ENCODE measurements at places on chromosomes 16 and 17. TPM values are rescaled to one million over a fixed set of nuclear protein-coding genes. Genes with fewer than 3 reads are reported as not detected.
A peak's percentile ranks its signal among the peaks of the same experiment; 100 is the strongest.

DNA sequence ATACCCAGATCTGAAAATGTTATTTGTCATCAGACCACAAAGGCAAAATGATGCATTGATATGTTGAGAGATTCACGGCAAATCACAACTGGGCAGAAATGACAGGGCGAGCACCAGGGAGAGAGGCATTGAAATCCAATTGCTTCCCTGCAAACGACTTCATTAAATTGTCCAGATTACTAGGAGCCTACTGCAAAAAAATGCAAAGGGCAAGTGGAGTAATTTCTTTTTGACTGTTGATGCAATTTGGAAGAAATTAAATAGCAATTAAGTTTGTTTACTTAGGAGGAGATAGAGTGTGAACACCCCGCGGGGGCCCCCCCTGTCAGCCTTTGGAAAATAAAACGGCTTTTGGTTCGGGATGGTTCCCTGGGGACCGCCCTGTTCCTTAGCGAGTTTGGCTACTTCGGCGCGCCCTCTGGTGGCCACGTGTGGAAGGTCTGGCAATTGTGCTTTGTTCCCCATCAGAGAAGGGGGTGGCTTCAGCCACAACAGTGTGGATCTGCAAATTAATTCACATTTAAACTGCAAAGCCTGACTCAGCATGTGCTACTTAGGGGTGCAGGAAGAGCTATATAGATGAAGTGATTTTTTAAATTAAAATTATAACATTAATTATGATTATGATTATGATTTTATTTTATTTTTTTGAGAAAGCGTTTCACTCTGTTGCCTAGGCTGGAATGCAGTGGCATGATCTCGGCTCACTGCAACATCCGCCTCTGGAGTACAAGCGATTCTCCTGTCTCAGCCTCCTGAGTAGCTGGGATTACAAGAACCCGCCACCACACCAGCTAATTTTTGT, 14.5 kb upstream of the TMC7 start:
- peak; percentile 89 for DNase-seq

- DNase-seq: no peak
These were observed 125.3 kb downstream of the RBFOX3 start for GRCh38 chr17:79485419-79485985.

DNA sequence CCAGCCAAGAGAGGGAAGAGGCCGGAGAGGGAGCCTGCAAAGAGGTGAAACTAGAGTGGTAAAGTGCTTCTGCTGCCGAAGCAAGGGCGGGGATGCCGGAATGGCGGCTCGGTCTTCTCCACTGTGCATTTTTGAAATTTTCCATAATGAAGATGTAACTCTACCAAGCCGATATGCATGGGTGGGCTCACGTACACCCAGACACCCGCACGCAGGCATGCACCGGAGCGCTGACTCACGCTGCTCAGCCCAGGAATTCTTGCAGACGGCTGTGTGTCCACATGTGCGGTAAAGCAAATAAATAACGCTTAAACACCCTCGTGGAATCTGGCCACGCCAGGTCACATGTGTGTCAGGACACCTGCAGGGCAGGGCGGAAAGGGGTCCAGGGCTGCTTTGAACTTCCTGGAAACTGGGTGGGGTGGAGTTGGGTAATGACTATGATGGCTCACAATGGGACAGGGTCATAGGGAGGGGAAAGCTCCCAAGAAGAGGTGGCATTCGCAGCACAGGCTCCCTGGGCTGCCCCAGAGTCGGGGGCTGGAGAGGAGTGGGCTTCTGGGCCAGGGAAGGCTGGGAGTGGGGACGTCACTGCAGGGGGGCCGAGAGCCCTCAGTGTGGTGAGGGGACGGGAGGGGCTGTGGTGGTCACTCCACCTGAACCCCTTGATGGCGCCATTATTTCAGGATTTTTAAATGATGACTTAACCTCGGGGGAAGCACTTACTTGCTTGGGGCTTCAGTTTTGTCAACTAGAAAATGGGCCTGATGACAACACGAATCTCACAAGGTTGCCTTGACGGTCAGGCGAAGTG, 265.5 kb downstream of the PARN start:
- DNase-seq: no peak

- peak; percentile 18 for DNase-seq
These were observed 57.9 kb downstream of the HYDIN start for GRCh38 chr16:71172481-71173207.

The SLC9A5 gene
- total RNA-seq: 1.3 TPM

- peak; percentile 52 for DNase-seq
These were observed 507 bp downstream of the FHOD1 start for GRCh38 chr16:67246756-67247191.

The LDHD gene
- 97.9 TPM for total RNA-seq
